Cortex of kidney (tissue), 1 donor: ENCODE measurements at places on chromosomes 2 and 18.

- no peak for DNase-seq
Observed at GRCh38 chr2:15797231-15797938, 143.0 kb upstream of the MYCN start.

GRCh38 chr2:201093573-201093972, 21.8 kb downstream of the NDUFB3 start:
- DNase-seq: no peak

DNA sequence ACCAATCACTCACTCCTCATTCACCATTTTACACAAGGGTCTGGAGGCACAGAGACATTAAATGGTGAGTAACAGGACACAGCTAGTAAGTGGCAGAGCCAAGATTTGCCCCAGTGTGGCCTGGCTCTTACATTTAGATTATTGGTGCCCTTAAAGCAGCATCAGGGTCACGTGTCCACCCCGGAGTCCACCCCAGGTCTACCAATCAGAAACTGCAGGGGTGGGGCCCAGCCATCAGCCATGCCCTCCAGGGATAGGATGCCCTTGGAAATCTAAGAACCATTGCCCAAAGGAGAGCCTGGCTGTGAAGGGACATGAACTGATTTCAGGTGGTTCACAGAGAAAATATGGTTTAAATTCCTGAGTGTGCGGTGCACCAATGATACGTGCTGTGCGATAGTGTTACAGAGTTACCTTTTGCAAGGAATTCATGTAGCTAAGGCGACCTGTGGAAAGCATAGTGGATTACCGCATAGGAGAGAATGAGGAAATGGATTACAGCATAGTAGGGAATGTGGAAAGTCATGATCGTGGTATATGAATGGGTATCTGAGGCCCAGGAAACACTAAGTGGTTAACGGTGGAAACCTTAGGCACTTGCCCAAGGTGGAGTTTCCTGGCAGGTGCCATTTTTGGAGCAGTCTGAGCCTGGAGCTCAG, 17.8 kb downstream of the IGFBP5 start:
- DNase-seq: no peak

- no peak for DNase-seq
Observed at GRCh38 chr2:11385216-11385615, 40.8 kb upstream of the ROCK2 start.

DNA sequence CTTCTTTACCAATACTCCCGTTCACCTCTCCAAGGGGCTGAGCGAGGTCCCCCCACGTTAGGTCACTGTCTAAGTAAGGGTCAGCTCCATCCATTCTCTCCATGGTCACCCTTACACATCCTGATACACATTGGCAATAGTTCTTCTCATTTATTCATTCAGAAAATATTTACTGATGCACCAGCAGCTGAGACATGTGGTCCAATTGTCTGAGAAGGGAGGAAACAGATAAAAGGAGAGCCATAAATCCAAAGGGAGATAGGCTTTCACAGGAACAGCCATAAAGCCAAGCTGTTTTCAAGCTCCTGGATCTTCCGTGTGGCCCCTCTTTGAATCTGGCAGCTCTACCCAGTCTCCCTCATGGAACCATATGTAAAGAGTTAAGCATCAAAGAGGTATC, 121.2 kb downstream of the TXNL1 start:
- no peak for DNase-seq

DNA sequence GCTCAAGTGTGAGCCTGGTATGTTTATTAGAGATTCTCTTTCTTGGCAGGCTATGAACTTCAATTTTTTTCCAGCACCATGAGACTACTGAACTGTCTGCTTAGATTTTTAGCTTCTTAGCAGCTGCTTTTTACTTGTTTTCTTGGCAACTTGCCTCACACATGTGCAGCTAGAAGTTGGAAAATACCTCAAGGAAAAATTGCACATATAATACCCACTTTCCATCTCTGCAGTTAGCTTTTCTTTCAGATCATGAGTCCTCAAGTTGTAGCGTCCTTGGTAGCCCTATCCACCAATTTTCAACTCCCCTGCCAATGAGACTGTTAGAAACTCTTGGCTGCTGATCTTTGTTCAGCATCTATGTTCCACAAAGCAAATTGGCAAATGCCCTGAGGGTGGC, 302.1 kb downstream of the HRH4 start:
- DNase-seq: no peak

DNA sequence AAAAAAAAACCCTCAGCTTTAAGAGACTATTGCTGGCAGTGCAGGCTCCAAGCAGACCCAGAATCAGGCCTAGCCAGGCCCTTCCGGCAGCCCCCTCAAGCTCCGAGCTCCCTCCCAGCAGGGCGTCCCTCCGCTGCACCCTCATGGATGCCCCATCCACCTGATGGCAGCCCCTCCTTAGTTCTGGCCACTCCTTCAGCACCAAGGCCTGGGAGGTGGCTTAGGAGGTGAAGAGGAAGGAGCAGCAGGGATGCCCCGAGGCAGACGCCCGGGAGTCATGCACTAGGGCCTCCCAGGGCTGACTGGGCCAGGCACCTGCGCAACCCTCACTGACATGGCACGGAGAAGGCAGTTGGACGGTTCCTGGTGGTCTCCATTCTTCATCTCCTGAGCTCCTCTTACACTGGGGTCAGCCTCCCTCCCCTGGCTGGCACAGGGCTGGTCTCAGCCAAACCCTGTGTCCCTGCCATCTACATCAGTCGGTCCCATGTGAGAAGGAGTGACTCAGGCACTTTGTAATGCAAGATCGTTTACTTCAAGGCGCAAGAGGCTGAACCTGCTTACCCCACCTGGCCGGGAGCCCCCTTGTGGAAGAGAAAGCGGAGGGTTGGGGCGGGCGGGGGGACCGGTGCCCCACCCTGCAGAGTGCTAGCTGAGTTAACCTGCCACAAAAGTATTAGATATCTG, 53.5 kb upstream of the ID2 start:
- no peak for DNase-seq

GRCh38 chr2:134765987-134766386, 47.2 kb upstream of the TMEM163 start:
- DNase-seq: no peak

DNA sequence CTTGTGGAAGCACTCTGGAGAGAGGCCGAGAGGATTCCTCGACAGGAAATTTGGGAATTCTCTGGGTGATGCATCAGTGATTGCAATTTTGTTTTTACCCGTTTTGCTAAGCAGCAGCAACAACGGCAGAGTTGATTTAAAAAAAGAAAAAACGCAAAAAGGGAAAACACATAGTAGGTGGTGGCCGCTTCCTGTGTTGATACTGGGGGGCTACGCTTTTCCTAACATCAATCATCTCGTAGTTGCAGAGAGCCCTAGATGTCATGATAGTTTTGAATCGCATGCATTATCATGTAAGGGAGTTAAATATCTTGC, 271 bp upstream of the RBM43 start:
- no peak for DNase-seq
